ENCODE measurements at places on chromosomes 5 and 9. TPM values are rescaled to one million over a fixed set of nuclear protein-coding genes. Genes with fewer than 3 reads are reported as not detected.
A peak's percentile ranks its signal among the peaks of the same experiment; 100 is the strongest.

- no peak for DNase-seq
These were observed 180.5 kb upstream of the RIOK2 start for GRCh38 chr5:97363577-97363976.

GRCh38 chr9:138062196-138062595 is 184.6 kb downstream of the CACNA1B start:
- no peak for DNase-seq

DNA sequence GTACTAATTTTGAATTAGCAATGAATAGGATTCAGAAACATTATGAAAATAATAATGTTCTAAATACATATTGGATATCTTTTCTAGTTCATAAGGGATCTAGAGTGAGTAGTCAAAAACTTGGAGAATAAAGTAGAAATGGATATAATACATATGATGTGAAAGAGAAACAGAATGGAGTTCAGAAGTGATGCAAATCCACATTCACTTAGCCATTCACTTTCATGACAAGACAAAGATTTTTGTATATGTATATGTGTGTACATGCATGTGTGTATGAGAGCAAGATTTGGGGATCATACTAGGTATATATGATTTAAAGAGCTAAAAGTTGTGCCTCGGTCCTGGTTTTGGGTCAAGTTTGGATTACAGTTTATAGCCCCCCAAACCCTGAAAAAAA is 34.1 kb downstream of the TMEM252 start:
- no peak for DNase-seq

GRCh38 chr5:169801324-169801777 is 164.3 kb downstream of the DOCK2 start:
- no peak for DNase-seq

GRCh38 chr5:151115272-151115905 is 34.6 kb upstream of the TNIP1 start:
- peak; percentile 73 for DNase-seq

DNA sequence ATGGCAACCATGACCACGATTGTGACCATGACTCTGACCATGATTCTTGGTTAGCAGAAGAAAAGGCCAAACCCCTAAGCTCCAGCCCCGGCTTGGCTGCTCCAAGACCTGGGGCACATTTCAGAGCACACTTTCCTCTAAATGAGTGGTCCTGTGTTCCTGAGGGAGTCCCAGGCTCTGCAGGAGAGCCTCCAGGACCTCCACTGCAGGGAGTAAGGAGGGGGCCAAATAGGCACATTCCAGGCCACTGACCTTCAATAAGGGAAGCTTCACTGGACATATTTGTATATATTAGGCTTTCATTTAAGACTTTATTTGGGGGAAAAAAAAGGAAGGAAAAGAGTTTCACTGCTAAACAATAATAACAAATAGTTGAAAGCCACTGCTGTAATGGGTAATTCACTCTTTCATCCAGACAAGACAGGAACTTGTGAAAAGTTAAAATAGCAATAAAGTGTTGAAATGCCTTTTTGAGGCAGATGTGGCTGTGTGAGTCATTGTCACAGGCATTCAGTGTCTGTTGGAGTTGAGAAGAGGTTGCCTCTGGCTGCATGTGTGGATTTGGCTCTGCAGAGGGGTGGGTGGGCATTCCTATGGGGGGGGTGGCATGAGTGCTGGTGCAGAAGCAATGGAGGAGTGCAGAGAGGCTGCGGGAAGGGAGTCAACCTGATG is 63.9 kb upstream of the TGFBR1 start:
- DNase-seq = peak; percentile 76

Gene ROR2
- 44.3 TPM for total RNA-seq

- no peak for DNase-seq
These were observed 43.8 kb upstream of the GFPT2 start for GRCh38 chr5:180396926-180397325.

GRCh38 chr5:25688156-25688555 is 1043.4 kb upstream of the CDH10 start:
- no peak for DNase-seq

- DNase-seq = no peak
These were observed 60.9 kb upstream of the UBAC1 start for GRCh38 chr9:136021872-136022681.

DNA sequence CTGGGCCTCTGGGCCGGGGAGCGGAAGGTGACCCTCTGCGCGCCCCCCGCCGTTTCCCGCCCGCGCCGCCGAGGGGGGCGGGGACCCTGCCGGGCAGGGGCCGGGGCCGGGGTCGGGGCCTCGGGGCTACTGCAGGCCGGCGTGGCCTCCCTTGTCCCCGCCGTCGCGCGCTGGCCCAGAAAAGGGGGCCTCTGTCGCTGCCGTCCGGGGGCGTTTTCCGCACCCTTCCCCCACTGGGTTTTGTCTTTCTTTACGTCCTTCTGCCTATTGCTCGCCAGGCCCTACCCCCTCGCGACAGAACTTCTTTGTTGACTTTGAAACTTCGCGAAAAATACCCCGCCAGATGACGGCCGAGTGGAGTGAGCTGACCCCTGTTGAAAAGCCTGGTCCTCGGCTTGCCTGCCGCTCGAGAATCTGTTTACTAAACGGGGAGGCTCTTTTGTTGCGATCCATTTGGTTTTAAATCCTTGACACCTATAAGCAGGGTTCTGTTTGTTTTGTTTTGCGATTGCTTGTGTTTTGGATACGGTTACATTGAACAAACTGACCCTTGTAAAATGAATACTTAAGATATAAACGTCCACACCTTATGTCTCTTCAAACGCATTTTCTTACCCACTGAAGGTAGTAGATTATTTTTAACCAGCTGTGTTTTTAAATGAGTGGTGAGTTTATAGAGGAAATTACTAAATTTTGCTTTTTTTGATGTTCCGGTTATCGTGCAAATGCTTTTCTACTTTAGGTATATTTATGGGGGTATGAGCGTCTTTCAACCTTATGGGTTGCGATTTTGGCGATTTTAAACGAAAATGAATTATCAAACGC is 765 bp downstream of the MARCHF6 start:
- peak; percentile 59 for DNase-seq

GRCh38 chr9:110047955-110048402 is 160.0 kb downstream of the C9orf152 start:
- DNase-seq = no peak

DNA sequence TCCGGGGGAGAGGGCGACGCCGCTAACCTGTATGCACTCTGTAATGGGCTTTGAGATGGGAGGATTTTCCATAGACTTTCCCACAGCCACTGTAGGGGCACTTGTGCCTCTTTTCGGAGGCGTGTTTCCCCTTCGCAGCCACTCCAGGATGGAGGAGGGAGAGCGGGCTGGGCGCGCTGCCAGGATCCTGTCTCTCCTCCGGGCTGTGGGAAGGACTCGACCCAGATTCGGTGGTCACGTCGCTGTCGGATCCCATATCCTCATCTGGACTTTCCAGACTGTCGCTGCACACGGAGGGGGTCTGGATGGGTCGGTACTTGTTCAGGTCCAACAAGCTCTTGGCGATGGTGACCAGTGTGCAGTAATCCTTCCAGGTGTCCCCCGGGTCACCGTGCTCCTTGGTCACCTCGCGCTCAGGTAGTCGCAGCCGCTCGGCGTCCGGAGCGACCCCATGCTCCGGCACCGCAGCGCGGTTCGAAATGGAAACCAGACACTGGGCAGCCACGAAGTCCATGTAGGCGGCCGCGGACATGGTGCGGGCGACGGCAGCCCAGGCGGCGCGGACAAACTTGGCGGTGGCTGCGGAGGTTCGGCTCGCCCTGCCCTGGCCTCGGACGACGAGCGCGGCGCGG is 1.5 kb downstream of the KLF9 start:
- peak; percentile 83 for DNase-seq

- peak; percentile 40 for DNase-seq
These were observed 6.9 kb upstream of the AKNA start for GRCh38 chr9:114394523-114395333.

GRCh38 chr9:137116027-137116507 is 1.5 kb upstream of the DPP7 start:
- no peak for DNase-seq

DNA sequence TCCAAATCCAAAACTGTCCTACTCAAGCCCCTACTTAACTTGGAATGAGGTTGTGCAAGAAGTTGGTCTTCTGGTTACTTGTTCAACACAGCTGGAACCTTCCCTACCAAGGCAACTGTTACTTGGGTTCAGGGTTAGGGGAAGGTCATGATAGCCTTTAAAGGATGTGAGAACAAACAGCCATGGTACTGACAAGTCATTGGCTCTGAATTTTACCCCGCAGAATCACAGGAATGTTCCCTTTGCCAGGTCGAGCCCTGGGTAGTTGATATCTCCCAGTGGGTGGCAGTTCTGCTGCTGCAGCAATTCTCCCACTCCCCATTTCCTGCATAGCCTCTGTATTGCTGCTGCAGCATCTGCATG is 396.1 kb upstream of the MPDZ start:
- DNase-seq = peak; percentile 44

Gene OBP2B
- total RNA-seq = not detected

Gene FCHO2
- total RNA-seq = 38.0 TPM

Gene C5orf34
- total RNA-seq = 7.0 TPM

Gene MLANA
- total RNA-seq = 1.2 TPM

GRCh38 chr5:115471345-115472063 is 73.1 kb downstream of the FEM1C start:
- peak; percentile 29 for DNase-seq

Gene WNK2
- total RNA-seq = 10.4 TPM

Gene DNAH5
- total RNA-seq = 0.48 TPM

DNA sequence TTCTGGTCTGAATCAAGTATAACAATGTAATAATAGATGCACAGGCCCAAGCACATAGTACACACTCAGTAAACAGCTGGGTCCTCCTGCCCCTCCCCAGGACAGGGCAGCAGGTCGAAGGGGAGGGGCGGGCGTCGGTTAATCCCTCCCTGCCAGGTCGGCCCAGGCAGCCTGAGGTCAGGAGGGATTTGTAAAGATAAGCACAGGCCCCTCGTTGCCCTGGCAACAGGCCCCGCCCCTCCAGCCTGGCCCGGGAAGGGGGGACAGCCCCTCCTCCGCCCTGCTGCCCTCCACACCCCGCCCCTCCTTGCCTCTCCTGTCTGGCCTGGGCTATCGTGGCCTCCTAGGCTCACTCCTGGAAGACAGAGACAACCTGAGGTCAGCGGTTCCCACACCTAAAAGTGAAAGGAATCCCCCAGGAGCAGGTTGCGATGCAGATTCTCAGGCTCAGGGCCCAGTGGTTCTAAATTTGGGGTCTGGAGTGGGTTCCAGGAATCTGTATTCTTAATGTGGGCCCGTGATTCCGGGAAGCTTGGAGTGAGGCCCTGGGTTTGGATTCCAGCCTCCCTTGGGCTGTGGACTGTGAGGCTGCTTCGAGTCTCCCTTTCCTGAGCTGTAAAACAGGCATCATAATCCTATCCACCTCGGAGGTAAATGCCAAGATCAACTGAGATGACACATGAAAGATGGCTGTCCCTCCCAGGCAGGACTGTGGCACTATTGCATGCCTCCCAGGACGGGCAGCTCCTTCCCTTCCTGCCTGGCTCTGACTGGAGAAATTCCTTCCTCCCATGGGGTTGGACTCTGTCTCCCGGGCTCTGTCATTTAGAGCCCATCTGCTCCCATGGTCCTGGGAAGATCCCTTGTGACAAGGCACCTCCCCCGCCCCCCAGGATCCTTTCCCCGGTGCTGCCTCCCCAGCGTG is 4.4 kb downstream of the CRB2 start:
- DNase-seq = peak; percentile 85

DNA sequence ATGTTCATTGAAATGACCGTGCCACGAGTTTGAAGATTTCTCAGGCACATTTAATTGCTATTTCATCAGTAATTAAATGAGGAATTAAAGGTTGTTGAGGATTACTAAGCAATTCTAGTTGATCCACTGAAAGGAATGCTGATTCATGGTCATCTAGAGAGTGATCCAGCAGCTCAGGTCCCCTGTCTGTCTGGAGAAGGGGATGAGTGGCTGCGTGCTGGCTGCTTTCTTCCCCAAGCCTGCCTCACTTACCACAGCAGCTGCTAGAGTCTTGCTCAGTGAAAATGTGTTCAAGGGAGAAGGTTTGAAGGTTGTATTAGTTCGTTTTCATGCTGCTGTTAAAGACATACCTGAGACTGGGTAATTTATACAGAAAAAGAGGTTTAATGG is 7.8 kb upstream of the TGFBI start:
- no peak for DNase-seq

GRCh38 chr9:121642758-121643157 is 8.7 kb upstream of the DAB2IP start:
- DNase-seq = no peak

DNA sequence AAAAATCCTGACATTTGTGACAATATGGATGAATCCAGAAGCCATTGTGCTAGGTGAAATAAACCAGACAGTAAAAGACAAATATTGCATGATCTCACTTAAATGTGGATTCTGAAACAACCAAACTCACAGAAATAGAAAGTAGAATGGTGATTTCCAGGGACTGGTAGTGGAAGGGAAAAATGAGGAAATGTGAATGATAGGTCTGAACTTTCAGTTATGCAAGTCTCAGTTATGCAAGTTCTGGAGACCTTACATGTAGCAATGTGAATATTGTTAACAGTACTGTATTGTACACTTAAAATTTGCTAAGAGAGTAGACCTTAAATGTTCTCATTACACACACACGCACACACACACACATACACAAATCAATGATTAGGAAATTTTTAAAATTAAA is 84.9 kb downstream of the SLCO4C1 start:
- DNase-seq = no peak

DNA sequence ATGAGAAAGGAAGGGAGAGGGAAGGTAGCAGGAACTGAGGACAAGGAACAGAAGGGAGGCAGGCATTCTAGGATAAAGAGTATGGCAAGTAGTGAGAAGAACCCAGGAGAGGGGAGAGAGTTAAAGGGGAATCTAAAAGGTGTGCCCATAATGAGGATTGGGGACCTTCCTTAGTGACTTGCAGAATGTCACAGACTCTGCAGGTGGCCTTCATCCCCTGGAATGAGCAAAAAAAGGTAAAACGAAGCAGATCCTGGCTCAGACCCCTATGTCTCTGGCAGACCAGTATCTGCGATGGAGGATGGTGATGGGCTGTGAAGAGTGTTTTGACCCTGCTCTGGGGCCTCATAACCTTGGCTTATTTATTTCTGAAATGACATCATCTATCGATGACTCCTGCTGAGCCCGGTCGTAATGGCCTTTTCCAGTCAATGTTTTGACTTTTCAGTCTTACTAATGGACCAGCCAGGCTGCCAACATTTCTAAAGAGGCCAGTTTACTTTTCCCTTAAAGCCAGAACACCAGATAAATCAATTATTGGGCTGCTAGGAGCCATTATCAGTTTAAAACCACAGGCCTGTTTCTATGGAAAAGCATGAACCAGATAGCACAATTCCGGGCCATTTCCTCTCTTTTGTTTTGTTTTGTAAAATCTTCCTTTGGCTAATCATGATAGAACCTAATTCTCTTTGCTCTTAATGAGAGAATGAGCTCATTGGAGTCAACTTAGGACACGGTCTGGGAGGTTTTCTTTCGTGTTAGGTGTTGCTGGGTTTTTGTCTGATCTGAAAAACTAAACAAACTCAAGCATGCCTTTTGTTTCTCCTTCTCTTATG is 3.1 kb downstream of the TMOD1 start:
- no peak for DNase-seq

Gene C5orf58
- 1.7 TPM for total RNA-seq

GRCh38 chr5:32210151-32210550 is 36.0 kb upstream of the GOLPH3 start:
- DNase-seq = no peak

- DNase-seq = no peak
These were observed 208.4 kb downstream of the MEF2C start for GRCh38 chr5:88674356-88675167.

Gene SLC46A2
- 0.24 TPM for total RNA-seq
